ENCODE measurements at places on chromosomes 11 and 22. TPM values are rescaled to one million over a fixed set of nuclear protein-coding genes. Genes with fewer than 3 reads are reported as not detected.

The PNPLA3 gene
- 0.15 TPM for total RNA-seq

The SYT8 gene
- total RNA-seq = not detected

The TMEM132A gene
- total RNA-seq = 0.38 TPM

The DBX1 gene
- not detected for total RNA-seq

The LRRC56 gene
- 2.7 TPM for total RNA-seq

The OR10S1 gene
- total RNA-seq = not detected

The RABL2B gene
- 28.2 TPM for total RNA-seq

The INS gene
- total RNA-seq = not detected

The CELSR1 gene
- total RNA-seq = 0.15 TPM

The ELFN2 gene
- 0.28 TPM for total RNA-seq

The FUT4 gene
- 6.5 TPM for total RNA-seq

The CRYBB3 gene
- total RNA-seq = not detected

The MEI1 gene
- total RNA-seq = 56.0 TPM

Data from activated naive CD4-positive, alpha-beta T cell treated with anti-CD3 and anti-CD28 coated beads, Interleukin-2, amount 10 ng/mL, durations not matched to agents 5 hours and 36 hours (primary cell).